Activated T-cell treated with anti-CD3 and anti-CD28 coated beads, Interleukin-2, amount 50 U/mL, for 72 hours (primary cell): ENCODE measurements at places on chromosomes 12 and 14. TPM values are rescaled to one million over a fixed set of nuclear protein-coding genes. Genes with fewer than 3 reads are reported as not detected.

GRCh38 chr14:21543521-21543960 lies 17.4 kb upstream of the SALL2 start:
- no peak overlapping the region for H3K27ac ChIP-seq
- no peaks in the 10 kb centered on the region for H3K4me1 ChIP-seq
- peaks cover 13% of the 10 kb centered on the region for H3K27me3 ChIP-seq
- no peak for DNase-seq
- no peak overlapping the region for H3K4me3 ChIP-seq
- H3K36me3 ChIP-seq = no peaks in the 10 kb centered on the region

- peak within 1 kb of the TSS; percentile 80 for H3K4me3 ChIP-seq
- peaks cover 4% of the 10 kb centered on the region for H3K27me3 ChIP-seq
- H3K4me1 ChIP-seq = peaks cover 18% of the 10 kb centered on the region
- no peak within 1 kb of the TSS for H3K27ac ChIP-seq
- H3K36me3 ChIP-seq = no peaks in the 10 kb centered on the region
Observed at GRCh38 chr12:64390275-64390851, at the start of gene C12orf56. TSS of gene C12orf56 (minus strand) at chr12:64390758. CDS start at chr12:64390565, 193 bp downstream.

GRCh38 chr12:45879363-45879895 lies 110.9 kb downstream of the SCAF11 start:
- no peaks in the 10 kb centered on the region for H3K27me3 ChIP-seq
- H3K36me3 ChIP-seq = peaks cover 22% of the 10 kb centered on the region
- peak overlapping the region; percentile 67 for H3K27ac ChIP-seq
- H3K4me3 ChIP-seq = peak overlapping the region; percentile 74

DNA sequence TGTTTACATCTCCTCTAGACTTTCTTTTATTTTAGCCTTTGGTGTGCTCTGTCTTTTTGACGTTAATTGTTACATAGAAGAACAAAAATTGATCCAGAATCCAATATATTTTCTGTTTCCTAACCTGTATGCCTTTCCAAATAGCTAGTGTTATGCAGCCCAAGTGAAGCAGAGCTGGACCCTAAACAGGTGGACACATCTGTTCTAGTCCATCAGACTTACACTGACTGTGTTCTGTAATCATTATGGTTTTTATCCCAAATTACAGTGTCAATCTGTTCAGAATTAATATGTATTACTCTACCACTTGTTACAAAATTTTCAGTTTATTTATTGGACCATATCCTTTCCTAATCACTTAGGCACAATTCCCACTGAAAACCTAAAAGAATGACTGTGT lies 176.8 kb upstream of the FOXG1 start:
- no peak overlapping the region for H3K27ac ChIP-seq
- no peaks in the 10 kb centered on the region for H3K36me3 ChIP-seq
- DNase-seq = no peak
- H3K4me3 ChIP-seq = no peak overlapping the region
- no peaks in the 10 kb centered on the region for H3K27me3 ChIP-seq

TSPAN19 gene
- not detected for total RNA-seq

- DNase-seq = peak; percentile 70
- no peak overlapping the region for H3K27ac ChIP-seq
- H3K27me3 ChIP-seq = peaks cover 5% of the 10 kb centered on the region
- H3K4me1 ChIP-seq = no peaks in the 10 kb centered on the region
Observed at GRCh38 chr12:2944401-2945047, 14.7 kb upstream of the TEAD4 start.

PLEKHG7 gene
- not detected for total RNA-seq

DNA sequence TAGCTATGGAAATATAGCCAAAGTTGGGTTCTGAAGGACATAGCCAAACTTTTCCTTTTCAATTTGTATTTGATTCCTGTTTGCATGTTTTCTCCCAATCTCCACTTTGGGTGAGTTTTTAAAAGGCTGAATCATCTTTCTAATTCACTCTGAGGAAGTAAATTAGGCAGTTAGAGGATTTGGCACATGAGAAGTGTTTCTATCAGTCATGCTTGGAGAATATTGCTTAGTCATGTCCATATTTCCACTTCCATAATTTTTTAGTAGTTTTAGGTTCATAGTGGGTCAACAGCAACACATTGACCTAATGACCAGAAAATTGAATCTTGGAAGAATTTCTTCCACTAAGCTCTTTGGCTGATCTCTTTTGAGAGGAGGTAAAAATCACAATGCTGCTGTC lies 21.8 kb downstream of the IRAK3 start:
- no peak overlapping the region for H3K27ac ChIP-seq
- DNase-seq = no peak
- H3K27me3 ChIP-seq = peaks cover 25% of the 10 kb centered on the region
- H3K4me1 ChIP-seq = peaks cover 7% of the 10 kb centered on the region
